Stimulated activated CD4-positive, alpha-beta T cell treated with anti-CD3 and anti-CD28 coated beads, TNF-alpha, amount 100 ng/mL, for 24 hours (primary cell): ENCODE measurements at places on chromosomes 2 and 18.

DNA sequence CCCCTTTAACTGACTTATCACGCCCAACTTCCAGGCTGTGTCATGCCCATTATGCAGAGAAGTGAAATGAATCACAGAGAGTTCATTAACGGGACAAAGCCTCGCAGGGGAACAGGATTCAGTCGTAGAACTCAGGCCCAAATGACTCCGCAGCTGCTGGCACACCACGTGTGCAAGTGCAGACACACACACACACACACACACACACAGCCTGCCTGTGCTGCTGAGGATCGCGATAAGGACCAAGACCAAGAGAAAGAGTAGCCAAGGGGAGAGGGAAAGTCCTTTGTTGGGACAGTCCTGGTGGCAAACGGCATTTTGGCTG lies 90.0 kb upstream of the TAF1B start:
- peak; percentile 66 for DNase-seq

- no peak for DNase-seq
These were observed 57.6 kb downstream of the ACKR3 start for GRCh38 chr2:236627193-236627592.

GRCh38 chr2:16126517-16127275 lies 186.3 kb downstream of the MYCN start:
- DNase-seq, result no peak

- DNase-seq, result no peak
These were observed 189.5 kb upstream of the HDAC4 start for GRCh38 chr2:239590276-239590675.

GRCh38 chr18:57559314-57559713 lies 27.2 kb downstream of the FECH start:
- no peak for DNase-seq

DNA sequence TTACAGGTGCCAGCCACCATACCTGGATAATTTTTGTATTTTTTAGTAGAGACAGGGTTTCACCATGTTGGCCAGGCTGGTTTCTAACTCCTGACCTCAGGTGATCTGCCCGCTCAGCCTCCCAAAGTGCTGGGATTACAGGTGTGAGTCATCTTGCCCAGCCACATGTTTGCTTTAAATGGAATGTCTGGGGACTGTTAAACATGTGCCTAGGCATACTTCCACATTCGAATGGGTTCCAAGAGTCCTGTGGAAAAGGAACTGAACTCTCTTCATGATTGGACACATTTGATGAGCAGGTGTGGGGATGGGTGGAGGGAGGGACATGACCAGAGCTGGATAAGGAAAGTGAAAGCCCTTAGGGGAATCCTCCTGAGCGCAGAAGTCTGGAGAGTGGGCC lies 58.4 kb upstream of the GREB1L start:
- DNase-seq, result no peak

GRCh38 chr2:39608686-39609441 lies 56.9 kb upstream of the TMEM178A start:
- no peak for DNase-seq

DNA sequence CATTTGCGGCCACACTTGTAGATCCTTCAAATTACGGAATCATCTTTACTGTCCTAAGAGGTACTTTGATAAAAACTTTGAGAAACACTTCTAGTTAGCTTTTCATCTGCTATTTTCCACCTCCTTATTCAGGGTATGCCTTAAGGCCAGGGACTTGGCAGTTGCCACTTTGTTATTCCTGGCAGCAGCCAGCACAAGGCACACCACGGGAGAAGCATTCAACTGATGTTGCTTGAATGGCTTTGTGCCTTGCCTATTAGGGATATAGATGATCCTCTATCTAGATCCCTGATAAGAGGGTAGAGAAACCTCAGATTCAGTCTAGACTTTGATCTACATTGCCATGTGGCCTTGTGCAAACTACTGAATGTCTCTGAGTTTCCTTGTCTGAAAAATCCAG lies 70.3 kb upstream of the EPHA4 start:
- no peak for DNase-seq

DNA sequence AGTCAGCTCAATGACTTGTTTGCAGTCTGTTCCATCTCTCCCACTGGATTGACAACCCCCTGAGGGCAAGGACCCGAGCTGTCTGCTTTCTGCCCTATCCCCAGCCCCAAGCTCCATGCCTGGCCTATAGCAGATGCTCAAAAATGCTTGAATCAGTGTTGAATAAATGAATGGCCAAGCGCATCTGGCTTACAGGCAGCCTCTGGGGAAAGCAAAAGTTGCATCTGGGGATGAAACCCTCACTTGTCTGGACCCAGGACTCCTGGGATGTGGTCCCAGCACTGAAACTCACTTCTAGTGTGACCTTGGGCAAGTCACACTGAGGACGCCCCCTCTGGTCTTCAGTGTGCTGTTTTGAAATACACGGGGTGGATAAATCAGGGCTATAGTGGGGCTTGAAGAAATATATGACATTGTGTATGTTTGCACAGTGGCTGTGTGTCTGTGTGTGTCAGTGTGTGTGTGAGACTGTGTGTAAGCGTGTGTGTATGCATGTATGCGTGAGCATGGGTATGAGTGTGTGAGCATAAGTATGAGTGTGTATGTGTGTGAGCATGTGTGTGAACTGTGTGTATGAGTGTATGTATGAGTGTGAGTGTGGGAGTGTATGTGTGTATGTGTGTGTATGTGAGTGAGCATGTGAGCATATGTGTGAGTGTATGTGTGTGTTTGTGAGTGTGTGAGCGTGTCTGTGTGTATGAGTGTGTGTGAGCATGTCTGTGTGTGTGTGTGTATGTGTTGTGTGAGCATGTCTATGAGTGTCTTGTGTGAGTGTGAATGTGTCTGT lies 27.8 kb upstream of the TNS1 start:
- DNase-seq, result no peak

GRCh38 chr2:152246686-152247336 lies 71.2 kb upstream of the STAM2 start:
- no peak for DNase-seq

DNA sequence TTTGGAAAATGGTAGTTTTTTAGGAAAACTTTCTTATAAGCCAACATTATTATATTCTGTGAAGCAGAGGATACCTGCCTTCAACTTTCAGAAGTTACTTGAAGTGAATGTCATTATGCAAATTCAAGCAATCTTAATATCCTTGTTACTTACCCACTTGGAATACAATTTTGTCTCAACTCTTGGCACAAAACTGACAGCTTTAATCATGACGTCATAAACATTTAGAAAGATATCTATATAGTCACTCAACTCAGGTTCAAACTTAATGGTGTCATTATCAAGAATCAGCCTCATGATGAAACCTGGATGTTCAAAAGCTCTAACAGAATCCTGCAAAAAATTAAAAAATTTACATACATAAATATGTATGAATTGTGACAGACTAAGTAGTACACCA lies 68.1 kb downstream of the DNAH7 start:
- DNase-seq, result no peak

DNA sequence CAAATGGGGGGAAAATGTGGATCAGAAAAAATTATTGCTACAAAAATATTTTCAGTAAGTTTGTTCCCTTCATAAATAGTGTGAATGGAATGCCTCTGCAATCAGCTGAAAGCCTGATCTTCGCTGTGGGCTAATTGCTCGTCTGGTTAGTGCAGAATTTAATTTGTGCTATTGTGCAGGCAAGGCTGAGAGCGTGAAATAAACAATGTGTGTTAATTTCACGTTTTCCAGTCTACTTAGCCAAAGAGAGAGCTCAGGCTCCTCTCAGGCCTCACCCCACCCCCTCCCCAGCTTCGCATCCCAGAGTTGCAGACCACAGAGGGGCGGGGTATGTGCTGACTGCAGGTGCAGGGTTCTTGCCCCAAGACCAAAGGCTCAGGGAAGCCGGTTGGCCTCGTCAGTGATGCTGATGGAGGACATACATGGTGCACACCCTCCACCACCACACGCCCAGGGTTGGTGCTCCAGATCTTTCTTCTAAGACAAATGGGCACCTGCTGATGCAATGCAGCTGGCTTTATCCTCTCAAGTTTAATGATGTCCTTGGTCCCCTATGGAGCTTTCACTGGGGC lies 302.6 kb upstream of the SLC14A2 start:
- no peak for DNase-seq

- DNase-seq, result no peak
These were observed 55.5 kb downstream of the DPP4 start for GRCh38 chr2:162018530-162018929.

GRCh38 chr2:58862244-58862643 lies 621.1 kb upstream of the FANCL start:
- no peak for DNase-seq

DNA sequence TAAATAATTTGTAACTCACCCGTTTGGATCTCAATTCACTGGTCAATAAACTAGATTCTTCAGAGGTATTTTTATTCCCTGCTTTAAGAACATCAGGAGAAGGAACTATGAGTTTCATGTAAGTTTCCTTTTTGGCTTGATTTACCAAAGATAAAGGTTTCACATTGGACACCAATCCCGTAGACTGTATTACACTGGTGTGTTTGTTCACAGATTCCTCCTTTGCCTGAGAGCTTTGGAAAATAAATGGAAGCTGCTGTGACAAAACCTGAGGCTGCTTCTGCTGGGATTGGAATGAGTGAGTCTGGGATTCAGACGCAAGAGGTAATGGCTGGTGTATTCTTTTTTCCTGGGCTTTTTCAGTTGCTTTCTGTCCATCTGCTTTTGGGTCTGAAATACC lies 151.8 kb upstream of the WDSUB1 start:
- DNase-seq, result no peak

- DNase-seq, result no peak
These were observed 40.6 kb upstream of the CSRNP3 start for GRCh38 chr2:165428926-165429325.

DNA sequence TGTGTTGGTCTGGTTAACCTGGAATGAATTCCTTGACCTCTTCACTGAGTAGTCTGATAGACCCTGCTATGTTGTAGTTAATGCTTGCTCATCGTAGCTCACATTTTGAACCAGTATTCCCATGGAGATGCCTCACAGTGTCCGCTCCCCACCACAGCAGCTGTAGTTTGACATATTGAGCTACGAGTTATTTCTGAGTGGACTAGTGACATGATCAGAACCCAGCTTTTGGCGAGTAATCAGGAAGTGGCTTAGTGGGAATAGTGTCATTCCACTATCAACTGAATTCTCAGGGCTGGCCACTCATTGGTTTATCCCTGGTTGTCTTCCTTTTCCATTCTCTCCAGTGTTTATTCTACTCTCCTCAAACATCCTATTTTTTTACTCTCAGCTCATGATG lies 102.7 kb downstream of the MYO1B start:
- no peak for DNase-seq

DNA sequence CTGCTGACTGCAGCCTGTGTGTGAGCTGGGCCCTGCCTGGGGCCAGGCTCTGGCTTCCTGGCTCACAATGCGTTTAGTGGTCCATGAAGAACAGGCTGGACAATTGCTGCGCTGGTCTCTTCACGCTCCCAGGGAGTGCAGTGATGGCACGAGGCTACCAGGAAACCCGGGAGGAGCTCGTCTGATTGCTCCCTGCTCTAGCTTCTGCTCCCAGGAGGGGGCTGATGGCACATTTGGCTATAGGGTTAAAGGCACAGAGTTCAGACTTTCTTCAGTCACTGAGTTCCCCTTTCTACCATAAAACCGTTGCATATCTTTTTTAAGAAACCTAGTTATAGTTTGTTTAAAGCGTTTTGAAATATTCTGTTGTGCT lies 60.1 kb downstream of the KCNF1 start:
- no peak for DNase-seq

- DNase-seq, result no peak
These were observed 39.7 kb upstream of the UBE2F start for GRCh38 chr2:237927135-237927534.

- DNase-seq, result no peak
These were observed 26.8 kb downstream of the MEX3C start for GRCh38 chr18:51170664-51171063.

GRCh38 chr2:189406586-189407233 lies 34.6 kb upstream of the WDR75 start:
- no peak for DNase-seq

DNA sequence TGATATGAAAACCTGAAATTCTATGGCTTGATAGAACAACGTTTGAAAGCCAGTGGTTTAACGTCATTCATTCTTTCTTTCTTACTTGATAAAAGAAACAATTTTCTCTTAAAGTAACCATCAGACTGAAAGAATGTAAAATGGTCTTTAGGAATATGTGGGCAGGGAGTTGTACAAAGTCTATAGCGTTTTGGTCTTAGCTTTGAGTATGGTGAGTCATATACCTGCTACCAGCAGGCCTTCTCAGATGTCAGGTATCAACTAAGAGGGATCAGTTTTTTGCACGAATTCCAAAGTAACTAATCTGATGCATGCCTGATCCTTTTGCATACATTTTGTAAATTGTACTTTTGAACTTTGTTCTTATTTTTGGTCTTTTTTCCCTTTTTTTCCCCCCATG lies 101.5 kb upstream of the DSEL start:
- DNase-seq, result no peak

GRCh38 chr2:237702441-237703391 lies 75.3 kb downstream of the LRRFIP1 start:
- no peak for DNase-seq

DNA sequence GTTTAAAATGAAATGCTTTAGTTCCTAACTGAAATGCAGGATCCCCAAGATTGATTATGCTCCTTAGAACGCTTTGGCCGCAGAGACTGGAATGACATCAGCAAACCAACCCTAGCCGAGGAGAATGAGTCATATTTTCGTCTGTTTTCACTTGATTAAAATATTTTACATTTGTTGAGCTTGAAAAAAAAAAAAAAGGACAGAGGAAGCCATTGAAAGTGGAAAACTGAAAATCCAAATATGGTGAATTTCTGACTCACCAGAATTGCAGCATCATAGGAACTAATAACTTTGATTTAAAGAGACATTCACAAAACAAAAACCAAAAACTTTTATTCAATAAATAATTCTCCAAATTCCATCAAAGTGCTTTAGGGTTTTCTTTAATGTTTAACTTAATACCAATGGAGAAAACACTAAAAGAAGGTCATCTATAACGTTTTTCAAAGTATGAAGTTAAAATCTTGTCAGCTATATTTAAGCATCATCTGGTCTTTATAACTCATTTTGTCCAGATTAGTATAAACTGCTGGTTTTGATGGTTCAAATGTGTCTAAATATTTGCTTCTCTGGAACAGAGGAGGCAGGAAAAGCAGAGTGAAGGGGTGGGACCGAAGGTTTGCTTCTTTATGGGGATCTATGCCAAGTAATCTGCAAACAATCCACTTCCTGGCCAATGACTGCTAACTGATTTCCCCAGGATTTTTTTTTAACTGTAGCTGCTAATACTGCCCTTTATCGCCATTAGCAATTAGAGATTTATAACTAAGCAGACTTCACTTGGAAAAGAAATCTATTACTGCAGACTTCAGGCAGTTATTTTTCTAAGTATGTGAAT lies 30.9 kb upstream of the COL5A2 start:
- DNase-seq, result peak; percentile 4
